NCI-H187 (cell line): ENCODE measurements at places on chromosomes 3 and 15.

- DNase-seq: no peak
These were observed 508.2 kb upstream of the TGFBR2 start for GRCh38 chr3:30098243-30098642.

- no peak for DNase-seq
These were observed 7.2 kb downstream of the COX17 start for GRCh38 chr3:119669906-119670570.

DNA sequence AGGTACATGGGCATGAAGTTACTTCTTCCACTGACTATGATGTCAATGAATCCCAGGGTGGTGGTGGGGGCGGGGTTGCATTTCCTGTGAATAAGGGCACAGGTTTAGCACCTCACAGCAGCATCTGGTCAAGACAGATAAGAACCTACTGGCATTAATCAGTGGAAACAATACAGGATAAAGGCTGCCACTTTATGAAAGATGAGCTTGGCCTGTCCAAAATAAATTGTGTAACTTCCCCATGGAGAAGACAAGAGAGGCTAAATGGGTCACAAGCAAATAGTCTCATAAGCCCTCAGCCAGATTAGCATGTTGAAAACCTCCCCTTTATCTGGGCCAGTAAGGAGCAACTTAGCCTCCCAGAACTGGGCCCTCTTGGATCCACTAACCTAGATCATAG is 27.4 kb upstream of the PLSCR2 start:
- no peak for DNase-seq

- no peak for DNase-seq
These were observed 43.2 kb downstream of the DUT start for GRCh38 chr15:48374472-48374871.
